Nucleus accumbens (tissue), 56 donors: ENCODE measurements at places on chromosomes 3 and 15.

DNA sequence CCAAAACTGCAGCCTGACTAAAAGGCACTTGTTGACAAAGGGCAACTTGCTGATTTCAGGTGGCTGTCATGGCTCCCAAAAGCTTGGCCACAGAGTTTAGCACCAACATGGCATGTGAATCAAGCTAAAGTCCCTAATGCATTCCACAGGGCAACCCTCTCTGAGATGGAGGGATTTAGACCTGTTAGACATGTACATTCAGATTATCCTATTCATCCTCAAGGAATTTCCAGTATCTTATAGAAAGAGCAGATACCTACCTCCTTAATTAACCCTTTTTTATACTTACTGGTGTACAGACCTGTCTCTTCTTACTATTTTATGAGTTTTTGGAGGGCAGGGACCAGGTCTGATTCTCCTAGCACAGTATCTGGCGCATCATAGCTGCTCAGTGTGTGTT, 31.3 kb downstream of the ACP3 start:
- no peak for DNase-seq

DNA sequence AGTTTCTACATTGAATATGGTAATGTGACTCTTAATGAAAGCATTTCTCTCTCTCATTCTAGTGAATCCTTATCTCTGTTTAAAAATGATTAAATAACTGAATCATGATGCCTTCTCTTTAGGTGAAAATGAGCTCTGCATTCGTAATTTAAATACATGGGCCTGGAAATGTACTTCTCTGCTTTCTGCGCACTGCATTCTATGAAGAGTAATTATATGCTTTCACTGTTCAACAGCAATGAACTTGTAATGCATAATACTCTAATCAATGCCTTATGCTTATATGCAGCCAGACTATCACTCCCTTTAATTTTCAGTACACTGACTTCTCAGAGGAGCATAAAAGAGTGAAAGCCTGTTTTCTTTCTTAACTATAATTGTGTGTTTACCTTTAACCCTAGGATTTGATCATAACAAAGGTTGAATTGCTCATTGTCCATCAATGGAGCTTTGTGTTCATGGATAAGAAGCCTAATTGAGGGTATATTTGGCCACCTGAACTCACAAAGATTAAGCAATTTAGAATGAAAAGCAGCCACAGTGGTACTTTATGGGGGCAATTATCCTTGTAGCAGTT, 330.8 kb upstream of the PDZRN3 start:
- no peak for DNase-seq

- DNase-seq, result no peak
Measured at GRCh38 chr15:37087131-37087588, 13.2 kb downstream of the MEIS2 start.

DNA sequence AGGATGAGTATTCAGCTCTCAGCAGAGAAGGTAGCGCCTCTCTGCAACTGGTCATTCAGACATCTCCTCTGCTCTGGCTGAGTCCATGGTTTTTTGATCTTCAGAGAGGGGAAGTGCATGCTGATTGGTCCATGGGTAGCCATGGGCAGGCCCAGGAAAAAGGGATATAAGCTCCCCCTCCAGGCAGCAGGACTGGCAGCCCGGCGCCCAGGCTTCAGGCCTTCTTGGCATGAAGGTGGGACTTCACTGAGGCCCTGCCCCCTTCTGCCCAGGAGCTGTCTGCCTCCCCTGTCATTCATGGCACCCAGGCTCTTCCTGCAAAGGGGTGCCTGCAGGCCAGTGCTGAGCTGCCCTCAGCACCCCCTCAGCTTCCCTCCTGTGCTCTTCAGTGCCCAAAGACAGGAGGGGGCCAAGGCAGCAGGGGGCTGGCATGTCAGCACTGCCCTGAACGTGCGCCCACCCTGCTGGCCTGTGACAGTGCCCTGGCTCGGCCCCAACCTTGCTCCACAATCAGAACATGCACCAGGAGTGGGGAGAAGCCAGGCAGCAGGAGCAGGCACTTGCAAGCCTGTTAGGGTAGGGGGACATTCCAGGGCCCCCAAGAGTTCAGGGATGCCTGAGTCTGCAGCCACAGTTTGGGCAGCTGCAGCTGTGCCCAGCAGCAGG, 13.8 kb upstream of the NR1I2 start:
- DNase-seq, result no peak

GRCh38 chr3:120286465-120286864, 1.4 kb upstream of the GPR156 start:
- DNase-seq, result no peak

- no peak for DNase-seq
Measured at GRCh38 chr3:139304383-139304782, 39.4 kb upstream of the MRPS22 start.

DNA sequence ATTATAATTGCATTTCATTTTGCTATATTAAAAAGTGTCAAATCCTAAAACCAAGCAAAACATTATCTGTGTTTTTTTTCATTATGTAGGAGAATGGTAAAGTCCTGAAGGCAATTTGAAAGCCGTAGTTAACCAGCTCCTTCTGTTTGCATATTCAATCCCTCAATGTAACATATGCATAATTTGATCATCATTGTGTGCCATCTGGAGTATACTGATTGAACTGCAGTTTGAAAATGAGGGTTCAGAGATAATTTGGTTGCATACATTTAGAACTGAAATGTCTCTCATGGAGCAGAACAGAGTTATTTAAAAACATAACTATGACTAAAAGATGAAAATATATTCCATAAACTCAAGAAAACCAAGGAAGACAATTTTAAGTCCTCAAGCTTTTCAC, 518.6 kb downstream of the GBE1 start:
- DNase-seq, result no peak

DNA sequence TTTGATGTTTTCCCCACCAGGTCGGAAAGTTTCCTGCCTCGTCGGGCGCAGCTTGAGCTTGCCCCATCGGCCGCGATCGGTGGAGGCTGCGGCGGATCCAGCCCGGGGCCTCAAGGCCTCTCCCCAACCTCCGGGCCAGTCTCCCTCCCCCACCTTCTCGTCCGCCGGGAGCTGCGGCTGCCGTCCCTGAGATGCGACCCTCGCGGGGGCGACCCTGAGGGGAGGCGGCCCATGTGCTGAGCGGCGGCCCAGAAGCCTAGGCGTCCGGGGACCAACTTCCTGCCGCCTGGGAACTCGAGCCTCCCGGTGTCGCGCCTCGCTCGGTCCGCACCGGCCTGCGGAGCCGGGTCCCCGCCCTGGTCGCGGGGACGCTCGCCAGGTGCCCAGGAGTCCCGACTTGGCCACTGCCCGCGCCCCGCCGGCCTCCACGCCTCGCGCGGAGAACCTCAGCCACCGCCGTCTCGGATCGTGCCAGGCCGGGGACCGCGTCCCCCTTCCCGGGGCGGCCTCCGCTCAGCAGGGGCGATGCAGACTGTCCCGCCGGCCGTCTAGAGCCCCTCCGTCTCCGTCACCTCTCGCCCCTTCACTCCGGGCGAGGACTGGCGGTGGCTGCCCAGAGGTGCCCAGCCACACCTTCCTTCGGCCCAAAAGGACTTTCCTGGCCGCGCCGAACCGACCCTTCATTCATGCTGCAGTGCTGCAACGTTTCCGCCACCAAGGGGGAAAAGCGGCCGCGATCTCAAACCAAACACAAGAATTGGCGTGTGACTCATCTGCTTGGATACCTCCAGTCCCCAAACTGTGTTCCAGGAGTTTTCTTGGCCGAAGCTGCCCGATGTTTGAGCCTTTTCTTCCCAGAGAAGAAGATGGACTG, 656 bp downstream of the SLMAP start:
- no peak for DNase-seq

- no peak for DNase-seq
Measured at GRCh38 chr3:66492071-66492470, 8.8 kb downstream of the LRIG1 start.

- DNase-seq, result no peak
Measured at GRCh38 chr3:124793054-124793739, 62.9 kb downstream of the UMPS start.

GRCh38 chr3:11803977-11804892, 42.5 kb downstream of the TAMM41 start:
- no peak for DNase-seq

- DNase-seq, result no peak
Measured at GRCh38 chr3:100957261-100957986, 35.8 kb downstream of the ABI3BP start.

GRCh38 chr3:34183611-34184340, 385.3 kb downstream of the PDCD6IP start:
- no peak for DNase-seq

DNA sequence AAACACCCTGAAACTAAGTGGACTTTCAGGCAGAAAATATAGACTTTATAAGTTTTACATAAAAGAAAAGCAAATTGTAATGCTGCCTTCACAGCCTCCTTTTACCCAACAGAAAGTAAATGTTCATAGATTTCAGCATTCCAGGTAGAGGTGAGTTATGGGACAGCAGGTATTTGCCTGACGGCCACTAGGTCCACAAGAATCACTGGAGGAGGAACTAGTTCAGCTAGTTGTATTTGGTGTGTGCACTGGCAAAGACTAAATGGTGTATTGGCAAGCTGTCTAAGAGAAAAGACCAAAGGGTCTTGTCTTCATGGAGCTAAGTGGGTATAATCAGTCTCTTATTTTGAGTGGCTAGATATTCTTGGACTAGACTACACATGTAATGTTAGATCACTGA, 34.2 kb downstream of the ZNF654 start:
- no peak for DNase-seq

- DNase-seq, result no peak
Measured at GRCh38 chr3:10747341-10747740, 68.7 kb upstream of the SLC6A11 start.

DNA sequence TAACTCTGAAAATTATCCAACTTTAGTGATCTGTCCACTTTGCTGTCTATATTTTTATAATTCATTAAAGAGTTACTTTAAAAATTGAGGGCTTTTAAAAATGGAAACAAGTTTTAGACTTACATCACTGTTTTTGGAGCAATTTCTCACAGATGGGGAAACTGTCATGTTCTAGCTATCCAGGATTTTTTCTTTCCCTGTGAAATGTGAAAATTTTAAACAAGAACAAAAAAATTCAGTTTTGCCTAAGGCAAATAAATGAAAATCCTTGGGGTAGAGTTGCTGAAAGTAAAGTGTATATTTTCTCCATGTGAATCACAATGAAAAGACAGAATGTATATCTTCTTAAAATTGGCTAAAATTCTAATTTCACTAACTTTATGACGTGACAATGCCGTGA, 553.7 kb downstream of the MCTP2 start:
- DNase-seq, result no peak

DNA sequence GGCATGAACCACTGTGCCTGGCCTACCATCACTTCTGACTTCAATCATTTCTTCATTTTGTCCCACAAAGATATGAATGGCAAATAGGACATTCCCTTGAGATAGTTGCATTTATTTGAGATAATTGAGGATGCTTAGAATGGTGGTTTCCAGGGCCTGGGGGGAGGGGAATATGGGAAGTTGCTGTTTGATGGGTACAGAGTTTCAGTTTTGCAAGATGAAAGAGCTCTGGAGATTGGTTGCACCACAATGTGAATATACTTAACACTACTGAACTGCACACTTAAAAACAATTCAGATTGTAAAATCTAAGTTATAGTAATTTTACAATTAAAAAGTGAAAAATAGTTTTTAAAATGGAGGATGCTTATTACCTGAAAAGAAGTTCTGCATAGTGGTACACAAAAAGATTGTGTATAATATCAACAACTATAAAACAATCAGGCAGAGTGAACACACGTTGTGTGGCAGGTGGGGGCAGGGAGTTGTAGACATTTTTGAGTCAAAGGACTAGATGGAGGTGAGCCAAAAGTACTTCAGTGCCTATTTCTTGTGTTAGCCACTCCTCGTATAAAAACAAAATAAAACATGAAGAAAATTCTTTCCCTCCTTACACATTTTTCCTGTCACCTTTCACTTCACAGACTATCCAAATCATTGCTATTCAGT, 18.5 kb upstream of the RIOX2 start:
- no peak for DNase-seq

DNA sequence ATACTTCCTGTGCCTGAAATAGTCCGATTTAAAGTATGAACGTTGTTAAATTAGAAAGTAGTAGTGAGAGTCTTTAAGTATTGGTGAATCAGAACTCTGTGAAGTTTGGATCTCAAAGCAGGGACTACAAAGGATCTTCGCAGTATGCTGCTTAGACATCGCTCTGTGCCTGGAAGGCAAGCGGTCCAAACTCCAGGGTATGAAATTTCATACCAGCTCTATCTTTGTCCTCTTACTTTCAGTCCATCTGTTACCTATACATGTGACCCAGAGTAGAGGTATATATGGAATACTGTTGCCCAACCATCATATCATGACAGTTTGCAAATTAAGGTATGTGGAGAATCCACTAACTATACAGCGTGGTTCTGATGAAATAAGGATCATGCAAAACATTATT, 34.5 kb downstream of the VPS8 start:
- no peak for DNase-seq

- no peak for DNase-seq
Measured at GRCh38 chr3:107413264-107413663, 36.0 kb downstream of the CCDC54 start.

DNA sequence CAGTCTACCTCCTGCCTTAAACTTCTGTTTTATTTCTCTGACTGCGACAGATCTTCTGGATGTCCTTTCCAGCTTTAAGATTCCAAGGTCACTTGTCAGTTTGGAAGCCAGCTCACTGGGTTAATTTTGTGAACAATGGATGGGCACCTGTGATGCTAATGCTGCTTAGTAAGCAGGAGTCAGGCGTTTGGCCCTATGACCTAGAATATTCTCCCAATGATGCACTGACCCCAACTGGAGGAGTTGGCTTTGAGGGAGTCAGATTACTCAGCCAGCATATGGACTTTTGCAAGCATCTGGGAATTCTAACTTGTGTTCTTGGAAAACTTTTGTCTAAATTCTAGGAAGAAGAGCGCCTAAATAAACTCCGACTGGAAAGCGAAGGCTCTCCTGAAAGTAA, 28.1 kb downstream of the HACD3 start:
- no peak for DNase-seq

DNA sequence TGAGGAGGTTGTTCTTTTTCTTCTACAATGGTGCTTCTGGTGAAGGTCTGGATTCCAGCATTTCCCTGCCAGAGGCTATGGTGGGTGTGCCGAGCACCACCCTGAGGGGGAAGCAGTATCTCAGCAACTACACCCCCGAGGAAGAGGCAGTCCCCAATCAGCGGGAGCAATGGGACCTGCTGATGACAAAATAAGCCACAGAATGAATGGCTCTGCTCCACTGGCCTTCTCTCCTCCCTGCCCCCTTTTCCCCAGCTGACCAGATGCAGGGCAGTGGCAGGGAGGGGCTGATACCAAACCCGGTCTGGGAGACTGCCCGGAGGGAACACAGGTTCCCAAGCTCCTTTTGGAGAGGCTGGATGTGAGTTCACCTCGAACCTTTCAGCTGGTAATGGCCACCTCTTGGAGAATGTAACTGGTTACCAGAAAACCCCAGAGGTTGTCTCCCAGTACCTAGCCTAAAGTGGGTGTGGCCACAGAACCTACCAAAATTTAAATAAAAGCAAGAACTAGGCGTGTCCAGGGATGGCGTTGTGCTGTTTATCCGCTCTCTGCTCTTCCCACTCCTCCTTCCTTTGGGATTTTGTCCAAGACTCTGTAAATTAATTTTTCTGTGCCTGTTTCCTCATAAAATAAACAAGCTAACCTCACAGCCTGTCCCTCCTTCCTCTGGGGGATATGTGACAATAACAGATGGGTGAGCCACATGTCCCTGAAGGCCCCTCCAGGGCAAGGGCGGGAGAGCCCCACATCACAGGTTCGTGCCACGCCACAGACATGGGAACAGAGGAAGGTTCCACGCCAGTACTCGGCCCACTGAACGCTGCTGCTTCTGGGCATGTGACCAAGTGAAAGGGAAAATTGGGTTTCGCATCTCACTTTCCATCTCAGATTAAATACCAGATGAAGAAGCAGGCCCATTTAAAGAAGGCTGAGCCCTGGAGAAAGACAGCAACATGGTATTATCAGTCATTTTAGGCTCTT, 35.1 kb upstream of the SPTBN5 start:
- DNase-seq, result no peak
